Activated CD8-positive, alpha-beta memory T cell treated with anti-CD3 and anti-CD28 coated beads for 36 hours (primary cell): ENCODE measurements at places on chromosomes 3 and 15. TPM values are rescaled to one million over a fixed set of nuclear protein-coding genes. Genes with fewer than 3 reads are reported as not detected.

Gene LMLN
- 6.7 TPM for total RNA-seq

Gene SCAANT1
- total RNA-seq, result not detected

Gene CYP1A1
- total RNA-seq, result 0.48 TPM

Gene CSK
- total RNA-seq, result 289 TPM

Gene CYP1A2
- not detected for total RNA-seq

Gene PLXNB1
- 5.3 TPM for total RNA-seq

Gene SOX2
- total RNA-seq, result not detected

Gene ZMYND10
- 1.6 TPM for total RNA-seq

Gene TERC
- total RNA-seq, result 12.9 TPM
